ENCODE measurements at places on chromosomes 12 and 14.

GRCh38 chr14:36605506-36605857, 23.1 kb upstream of the NKX2-8 start:
- DNase-seq, result no peak

GRCh38 chr14:63852271-63852816, 460 bp upstream of the SYNE2 start:
- DNase-seq, result no peak

DNA sequence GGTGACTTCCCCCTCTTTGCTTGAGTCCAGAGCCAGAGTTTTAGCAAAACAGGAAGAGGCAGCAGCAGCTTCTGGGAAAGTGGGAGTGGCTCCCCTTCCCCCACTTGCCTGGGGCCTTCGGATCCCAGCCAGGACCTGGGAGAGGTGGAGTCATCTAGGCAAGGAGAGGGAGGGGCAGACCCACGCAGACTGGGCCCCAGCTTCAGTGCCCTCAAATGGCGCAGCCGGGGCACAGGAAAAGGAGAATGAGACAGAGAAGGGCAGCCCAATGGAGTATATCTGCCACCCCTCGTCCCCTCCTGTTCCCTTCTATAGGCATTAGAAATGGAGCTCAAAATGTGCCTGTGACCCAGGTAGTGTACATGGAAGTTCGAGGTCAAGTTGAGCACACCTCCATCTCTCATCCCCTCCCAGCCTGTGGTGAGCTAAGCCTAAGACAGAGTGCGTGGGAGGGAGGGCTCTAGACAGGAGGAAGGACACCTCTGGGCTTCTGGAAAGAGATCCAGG, 9.3 kb upstream of the HDAC7 start:
- no peak for DNase-seq

DNA sequence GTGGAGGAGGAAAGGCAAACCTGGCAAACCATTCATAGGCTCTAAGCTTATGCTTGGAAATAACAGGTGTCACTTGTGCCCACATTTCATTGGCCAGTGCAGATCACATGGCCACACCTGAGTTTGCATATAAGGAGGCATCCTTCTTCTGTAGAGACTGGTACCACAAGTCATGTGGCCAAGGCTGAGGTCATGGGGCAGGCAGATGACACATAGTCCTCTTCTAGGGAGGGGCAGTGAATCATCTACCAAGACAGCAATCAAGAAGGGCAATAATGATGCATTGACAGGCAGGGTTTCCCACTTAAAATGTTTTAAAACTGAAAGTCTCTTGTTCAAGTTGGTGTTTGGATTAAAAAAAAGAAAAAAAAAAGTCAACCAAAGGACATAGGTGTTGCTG, 77.3 kb downstream of the DAAM1 start:
- no peak for DNase-seq

GRCh38 chr14:100640471-100641273, 53.5 kb upstream of the BEGAIN start:
- DNase-seq, result no peak

DNA sequence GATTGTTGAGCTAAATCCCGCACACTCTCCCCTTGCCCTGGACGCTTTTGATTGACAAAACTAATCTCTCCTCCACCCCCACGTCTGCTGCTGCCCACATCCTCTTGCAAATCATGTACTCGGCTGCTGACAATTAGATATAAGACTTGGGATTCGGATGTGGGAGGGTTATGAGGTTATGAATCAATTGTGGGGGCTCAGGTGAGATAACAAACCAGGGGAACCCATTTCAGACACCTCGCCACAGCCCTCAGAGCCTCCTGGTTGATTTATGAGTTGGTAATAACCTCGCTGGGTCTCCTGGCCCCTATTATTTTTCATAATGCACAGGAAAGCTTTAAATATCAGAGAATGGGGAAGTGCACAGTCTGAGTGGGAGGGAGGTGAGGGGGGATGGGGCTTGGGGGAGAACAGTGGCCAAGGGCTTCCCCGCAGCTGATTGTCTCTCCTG, 449.9 kb downstream of the DPF3 start:
- DNase-seq, result peak; percentile 2

DNA sequence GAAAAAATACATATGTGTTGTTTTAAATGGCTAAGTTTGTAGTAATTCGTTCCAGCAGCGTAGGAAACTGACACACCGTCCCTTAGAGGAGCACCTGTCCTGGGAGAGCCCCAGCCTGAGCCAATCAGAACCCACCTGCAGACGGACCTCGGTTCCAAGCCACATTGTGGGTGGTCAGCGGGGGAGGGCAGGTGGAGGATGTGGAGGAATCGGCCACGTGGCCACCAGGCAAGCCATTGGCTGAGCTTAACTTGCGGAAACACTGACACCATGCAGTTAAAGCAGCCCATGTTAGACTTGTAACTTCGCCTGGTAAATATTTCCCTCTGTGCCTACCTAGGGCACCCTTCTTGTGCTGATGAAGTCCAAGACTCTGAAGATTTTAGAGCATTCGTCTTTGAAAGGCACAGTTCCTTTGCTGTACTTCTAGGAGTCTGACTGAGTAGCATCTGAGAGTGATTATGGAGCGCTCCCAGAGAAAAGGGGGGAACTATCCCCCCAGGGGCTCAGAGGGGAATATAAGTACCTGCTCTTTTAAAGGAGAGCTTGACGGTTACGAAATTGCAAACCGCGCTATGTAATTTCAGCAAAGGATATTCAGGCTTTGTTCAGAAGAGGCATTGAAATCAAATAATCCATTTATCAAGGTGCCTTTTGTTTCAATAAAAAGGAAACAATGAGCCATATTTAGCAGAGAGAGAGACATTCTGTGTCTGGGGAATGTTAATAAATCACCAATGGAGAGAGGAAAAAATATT, 135.7 kb downstream of the TMEM132C start:
- no peak for DNase-seq

DNA sequence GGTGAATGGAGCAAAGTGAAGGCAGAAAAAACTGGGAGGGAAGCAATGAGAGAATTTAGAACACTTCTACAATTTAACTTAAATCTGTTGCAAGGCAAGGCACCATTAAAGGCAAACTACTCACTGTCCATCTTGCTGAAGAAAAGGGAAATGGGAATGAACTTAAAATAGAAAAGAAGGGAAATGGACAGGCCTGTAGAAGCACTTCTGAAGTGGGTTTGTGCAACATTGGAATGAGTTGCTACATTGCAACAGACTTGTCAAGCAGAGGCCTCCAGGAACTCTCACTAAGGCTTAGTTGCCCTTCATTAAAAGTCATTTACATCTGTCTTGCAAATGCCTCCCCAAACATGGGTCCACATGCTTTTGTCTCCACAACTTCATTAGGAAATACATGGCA, 13.7 kb upstream of the OR10AD1 start:
- peak; percentile 83 for DNase-seq

GRCh38 chr12:94690198-94690771, 39.9 kb upstream of the TMCC3 start:
- no peak for DNase-seq

GRCh38 chr12:49987625-49988303, 15.0 kb downstream of the AQP6 start:
- peak; percentile 89 for DNase-seq

GRCh38 chr12:110688446-110689280, at the start of gene HVCN1:
TSS of gene HVCN1 (minus strand) at chr12:110689115. CDS start at chr12:110683245, 5,870 bp downstream.
- no peak for DNase-seq

GRCh38 chr12:67410667-67411067, 141.5 kb downstream of the CAND1 start:
- DNase-seq, result no peak

DNA sequence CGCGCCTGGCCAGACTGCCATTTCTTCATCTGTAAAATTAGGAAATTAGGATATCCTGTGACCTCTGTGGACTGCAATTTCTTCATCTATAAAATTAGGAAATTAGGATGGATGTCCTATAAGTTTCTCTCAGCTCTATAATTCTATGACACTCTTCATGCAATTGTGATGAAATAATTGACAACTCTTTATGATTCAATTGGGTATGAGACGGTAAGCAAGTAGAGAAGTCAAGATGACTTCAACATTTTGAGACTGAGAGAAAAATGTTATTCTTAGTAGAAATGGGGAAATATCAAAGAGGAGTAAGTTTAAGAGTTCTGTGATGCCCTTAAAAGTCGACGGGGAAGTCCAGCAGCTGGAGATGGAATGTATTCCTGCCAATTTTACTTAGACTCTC, 12.0 kb downstream of the KIAA0586 start:
- DNase-seq, result no peak

- no peak for DNase-seq
Measured at GRCh38 chr12:19447386-19447785, 8.1 kb downstream of the AEBP2 start.

DNA sequence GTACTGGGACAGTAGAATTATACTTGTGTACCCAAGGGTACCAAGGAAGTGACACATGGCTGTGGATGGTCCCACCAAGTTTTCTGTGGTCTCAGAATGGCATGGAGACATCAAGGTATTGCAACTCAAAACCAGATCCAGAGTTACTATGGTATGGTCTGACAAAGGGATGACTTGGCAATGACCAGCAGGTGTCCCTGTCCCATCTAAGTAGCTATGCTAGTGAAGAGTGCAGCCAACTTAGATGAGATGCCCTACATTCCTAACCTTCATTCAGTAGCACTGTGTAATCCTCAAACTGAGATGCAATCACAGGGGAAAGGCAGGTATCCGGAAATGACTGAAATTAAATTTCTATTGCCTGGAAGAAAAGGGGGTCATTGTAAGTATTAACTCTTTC, 188.7 kb upstream of the TMEM260 start:
- DNase-seq, result no peak

DNA sequence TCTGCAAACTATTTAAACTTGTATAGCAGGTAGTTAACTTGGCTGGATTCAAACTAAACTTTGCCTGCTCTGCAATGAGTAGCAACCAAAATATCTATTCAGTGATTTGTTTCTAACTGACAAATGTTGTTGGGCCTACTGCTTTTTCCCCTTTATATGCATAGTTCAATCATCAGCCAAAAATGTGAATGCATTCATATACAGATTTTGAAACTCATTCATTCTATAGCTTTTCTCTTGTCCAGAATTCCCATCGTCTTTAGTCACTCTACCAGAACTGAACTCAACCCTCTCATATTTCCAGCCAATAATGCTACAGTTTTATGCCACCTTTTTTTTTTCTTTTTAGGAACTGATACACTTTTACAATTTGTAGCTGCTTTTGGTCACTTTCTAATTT, 599.8 kb downstream of the RPL10L start:
- no peak for DNase-seq

GRCh38 chr12:14876833-14877232, 8.8 kb downstream of the MGP start:
- DNase-seq, result no peak

DNA sequence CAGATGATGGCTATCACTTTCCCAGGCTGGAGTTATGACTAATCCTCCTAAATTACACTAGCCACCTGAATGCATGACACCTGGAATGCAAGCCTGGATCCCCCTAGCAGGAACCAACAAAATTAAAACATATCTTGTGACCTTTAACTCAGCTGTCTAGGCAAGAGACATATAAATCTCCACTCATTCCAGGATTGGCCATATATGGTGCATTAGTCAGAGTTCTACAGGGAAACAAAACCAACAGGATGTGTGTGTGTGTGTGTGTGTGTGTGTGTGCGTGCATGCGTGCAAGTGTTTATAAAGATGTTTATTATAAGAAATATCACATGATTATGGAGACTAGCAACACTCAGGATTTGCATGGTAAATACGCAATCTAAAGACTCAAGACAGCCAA, 212.8 kb downstream of the KIF21A start:
- DNase-seq, result no peak

GRCh38 chr12:43912859-43913258, 77.0 kb downstream of the TMEM117 start:
- no peak for DNase-seq

DNA sequence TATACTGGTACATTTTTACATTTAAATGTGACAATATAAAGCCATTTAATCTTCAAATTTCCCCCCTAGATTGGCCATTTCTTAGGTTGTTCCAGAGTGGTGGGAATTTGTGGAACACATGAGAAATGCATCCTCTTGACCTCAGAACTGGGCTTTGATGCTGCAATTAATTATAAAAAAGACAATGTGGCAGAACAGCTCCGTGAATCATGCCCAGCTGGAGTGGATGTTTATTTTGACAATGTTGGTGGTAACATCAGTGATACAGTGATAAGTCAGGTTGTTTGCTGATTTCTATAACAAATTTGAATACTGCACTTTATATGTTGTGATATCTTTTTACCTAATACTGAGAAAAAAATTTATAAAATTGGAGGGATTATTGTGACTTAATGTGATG, 7.6 kb upstream of the ZNF410 start:
- no peak for DNase-seq

DNA sequence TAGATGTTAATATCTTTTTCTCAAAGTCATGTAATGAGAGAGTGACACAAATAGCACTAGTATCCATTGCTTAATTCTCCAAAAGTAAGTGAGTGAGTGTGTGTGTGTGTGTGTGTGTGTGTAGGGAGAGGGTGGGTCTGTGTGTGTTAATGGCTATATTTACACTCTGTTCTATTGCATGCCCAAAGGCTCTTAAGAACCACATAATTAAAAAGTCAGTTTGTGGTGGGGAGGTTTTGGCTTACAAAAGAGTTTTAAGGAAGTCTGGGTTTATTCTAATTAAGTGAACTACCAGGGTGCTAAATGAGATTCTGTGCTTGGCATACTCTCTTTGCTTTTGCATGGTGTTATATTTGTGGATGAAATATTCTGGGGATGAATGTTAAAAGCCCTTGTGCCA, 1897.6 kb upstream of the FLRT2 start:
- DNase-seq, result peak; percentile 80

DNA sequence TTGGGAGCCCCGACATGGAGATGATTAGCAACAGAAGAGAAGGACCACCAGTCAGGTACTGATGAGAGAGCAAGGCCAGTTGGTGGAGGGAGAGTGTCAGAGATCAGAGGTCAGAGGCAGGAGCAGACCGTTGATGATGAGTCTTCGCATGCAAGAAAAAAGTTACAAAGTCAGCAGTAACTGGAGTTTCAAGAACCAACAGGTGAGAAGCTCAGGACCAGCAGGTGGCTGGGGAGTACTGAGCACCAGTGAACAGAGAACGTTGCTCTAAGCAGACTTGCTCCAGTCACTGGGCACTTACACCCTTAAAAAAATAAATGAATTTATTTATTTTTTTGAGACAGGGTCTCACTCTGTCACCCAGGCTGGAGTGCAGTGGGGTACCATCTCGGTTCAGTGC, 44.5 kb upstream of the KCNA1 start:
- DNase-seq, result no peak

Measured in HL-60 (cell line).